ENCODE measurements at places on chromosomes 4 and X.

GRCh38 chrX:40078489-40079227, 19.1 kb downstream of the BCOR start:
- no peak for DNase-seq

GRCh38 chr4:103996637-103997036, 276.9 kb upstream of the TACR3 start:
- DNase-seq: no peak

DNA sequence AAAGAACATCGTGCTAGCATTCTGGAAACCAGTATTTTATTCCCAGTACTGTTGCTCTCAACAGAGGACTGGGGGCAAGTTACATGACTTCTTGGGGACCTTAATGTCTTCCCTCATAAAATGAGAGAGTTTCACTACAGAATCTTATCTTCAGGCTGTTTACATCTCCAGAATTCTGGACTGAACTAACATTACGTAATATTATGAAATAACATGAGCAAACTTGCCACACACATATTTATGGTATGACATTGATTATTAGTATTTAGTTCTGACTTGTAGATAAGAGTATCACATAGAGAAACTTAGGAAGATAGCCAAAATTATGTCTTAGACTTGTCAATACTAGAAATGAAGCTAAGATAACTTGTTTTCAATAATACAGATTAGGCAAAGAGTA, 68.0 kb downstream of the NFKB1 start:
- no peak for DNase-seq

DNA sequence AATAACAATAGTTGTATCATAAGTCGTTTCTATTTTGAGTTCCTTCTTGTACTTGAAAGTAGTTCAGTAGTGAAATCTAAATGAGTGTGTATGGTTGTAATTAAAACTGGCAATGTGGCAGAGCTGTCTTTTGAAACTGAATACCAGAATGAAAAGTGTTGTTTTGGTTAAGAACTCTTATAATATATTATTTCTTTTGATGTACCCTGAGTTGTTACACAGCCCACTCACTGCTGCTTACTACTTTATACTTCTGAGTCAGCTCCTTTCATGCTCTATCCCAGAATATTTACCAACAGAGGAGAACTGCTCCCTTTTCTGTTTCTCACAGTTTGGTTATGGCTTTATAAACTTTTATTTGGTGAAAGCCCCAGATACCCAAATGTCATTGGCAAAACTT, 28.8 kb downstream of the FAM199X start:
- DNase-seq: no peak

- DNase-seq: no peak
Observed at GRCh38 chrX:38656350-38656915, 95.1 kb downstream of the TSPAN7 start.

GRCh38 chrX:19750028-19750782, 137.2 kb downstream of the SH3KBP1 start:
- no peak for DNase-seq

- no peak for DNase-seq
Observed at GRCh38 chr4:170391066-170391740, 301.4 kb upstream of the AADAT start.

DNA sequence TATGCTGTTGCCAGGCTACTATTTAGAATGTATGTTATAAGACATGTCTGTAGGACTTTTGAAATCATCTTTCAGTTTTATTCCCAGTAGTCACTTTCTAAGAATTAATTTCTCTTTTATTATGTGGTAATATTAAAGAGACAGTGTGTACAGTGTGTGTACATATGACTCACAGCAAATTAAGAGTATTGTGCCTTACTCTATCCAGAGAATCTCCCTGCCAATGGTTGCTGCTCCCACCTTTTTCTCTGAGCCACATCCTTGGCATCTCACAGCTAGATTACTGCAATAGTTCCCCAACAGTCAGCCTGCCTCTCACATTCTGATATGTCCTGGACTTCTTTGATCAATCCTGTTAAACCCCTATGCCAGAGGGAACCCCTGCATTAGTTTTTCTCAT, 114.5 kb downstream of the ANXA5 start:
- DNase-seq: no peak

DNA sequence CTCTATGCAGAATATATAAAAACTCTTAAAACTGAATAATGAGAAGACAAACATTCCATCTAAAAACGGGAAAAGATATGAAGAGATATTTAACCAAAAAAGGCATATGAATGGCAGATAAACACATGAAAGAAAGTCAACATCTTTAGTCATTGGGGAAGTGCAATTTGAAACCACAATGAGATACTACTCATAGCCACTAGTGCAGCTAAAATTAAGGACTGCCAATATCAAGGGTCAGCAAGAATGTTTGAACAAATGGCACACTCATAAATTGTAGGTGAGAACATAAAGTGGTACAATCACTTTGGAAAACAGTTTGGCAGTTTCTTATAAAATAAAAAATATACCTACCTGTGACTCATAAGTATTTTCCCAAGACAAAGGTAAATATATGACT, 534.9 kb upstream of the DIPK2B start:
- no peak for DNase-seq

DNA sequence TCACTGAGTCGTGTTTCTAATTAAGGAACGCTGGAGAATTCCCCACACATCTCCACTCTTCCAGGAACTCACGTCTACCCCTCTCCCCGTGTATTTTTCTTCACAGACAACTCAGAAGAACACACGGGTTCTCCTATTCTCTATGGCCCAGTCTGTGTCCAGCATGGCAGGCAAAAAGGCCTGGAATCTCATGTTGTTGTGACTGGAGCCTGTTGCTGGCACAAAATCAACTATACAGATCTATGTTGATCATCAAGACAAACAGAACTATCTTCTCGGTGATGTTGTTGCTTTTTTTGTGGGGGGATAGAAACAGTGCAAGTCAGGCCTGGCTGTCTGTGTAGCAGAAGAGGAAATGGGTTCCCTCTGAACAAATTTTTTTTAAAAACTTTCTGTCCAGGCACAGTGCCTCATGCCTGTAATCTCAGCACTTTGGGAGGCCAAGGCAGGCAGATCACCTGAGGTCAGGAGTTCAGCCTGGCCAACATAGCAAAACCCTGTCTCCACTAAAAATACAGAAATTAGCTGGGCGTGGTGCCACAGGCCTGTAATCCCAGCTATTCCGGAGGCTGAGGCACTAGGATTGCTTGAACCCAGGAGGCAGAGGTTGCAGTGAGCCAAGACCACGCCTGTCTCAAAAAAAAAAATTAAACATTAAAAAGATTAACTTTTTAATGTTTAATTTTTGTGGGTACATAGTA, 50.5 kb upstream of the CBR4 start:
- no peak for DNase-seq

GRCh38 chrX:153409414-153410101, 1.7 kb upstream of the ZFP92 start:
- no peak for DNase-seq

DNA sequence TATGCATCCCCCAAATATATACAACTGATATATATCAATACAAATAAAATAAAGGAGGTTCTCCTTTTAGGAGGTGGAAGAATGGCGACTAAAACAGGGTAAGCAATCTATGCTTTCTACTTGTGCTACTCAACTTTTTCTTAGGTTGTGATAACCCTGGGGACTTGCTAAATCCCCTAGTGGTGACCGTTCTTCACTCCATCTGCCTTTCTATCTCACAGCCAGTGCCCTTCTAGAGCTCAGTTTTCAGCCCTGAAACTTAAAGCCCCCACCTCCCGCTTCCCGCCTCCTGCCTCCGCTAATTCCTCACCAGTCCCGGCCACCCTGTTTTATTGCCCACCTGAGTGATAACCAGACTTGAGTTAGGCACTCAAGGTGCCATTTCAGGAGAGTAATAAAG, 15.5 kb upstream of the ESX1 start:
- DNase-seq: no peak

DNA sequence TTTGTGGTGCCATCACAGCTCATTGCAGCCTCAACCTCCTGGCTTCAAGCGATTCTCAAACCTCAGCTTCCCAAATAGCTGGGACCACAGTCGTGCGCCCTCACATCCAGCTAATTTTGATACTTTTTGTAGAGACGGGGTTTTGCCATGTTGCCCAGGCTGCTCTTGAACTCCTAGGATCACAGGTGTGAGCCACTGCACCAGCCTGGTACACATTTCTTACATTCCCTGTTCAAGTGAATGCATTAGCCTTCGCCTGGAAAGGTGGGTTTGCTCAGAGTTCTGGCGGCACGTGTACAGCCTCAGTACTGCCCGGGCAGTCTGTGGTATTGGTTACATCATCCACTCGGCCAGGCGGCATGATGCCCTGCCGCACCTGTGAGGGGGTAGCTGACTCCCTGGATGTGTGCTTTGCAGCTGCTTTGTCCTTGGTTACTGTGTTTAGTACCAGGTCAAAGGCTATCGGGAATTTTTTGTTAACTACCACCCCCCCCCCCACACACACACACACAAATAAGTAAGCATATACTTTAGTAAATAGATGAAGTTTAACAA, 57.1 kb downstream of the TNIP2 start:
- no peak for DNase-seq

DNA sequence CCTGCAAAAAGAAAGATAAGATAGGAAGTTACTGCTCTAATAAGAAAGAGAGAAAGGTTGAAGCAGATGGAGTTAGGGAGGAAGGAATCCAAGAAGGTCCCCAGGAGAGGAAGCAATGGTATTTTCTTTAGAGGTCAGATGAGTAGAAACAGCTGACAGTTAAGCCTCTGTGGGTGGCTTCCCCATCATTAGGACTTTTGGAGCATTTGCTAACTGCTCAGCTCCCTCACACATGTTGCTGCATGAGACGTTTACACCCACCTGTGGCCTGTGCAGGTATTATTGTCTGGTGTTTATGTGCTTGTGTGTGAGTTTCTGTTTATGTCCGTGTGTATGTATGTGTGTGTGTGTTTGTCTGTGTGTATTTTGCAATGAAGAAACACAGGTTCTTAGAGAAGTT, 346.8 kb downstream of the RAB28 start:
- no peak for DNase-seq

Measured in activated CD4-positive, CD25-positive, alpha-beta regulatory T cell treated with anti-CD3 and anti-CD28 coated beads, Interleukin-2, amount 50 U/mL, for 16 hours (primary cell).